C1 segment of cervical spinal cord (tissue), 14 donors: ENCODE measurements at places on chromosomes 7 and 10.
A peak's percentile ranks its signal among the peaks of the same experiment; 100 is the strongest.

GRCh38 chr10:9262770-9263169 is 1208.3 kb downstream of the GATA3 start:
- DNase-seq: no peak

DNA sequence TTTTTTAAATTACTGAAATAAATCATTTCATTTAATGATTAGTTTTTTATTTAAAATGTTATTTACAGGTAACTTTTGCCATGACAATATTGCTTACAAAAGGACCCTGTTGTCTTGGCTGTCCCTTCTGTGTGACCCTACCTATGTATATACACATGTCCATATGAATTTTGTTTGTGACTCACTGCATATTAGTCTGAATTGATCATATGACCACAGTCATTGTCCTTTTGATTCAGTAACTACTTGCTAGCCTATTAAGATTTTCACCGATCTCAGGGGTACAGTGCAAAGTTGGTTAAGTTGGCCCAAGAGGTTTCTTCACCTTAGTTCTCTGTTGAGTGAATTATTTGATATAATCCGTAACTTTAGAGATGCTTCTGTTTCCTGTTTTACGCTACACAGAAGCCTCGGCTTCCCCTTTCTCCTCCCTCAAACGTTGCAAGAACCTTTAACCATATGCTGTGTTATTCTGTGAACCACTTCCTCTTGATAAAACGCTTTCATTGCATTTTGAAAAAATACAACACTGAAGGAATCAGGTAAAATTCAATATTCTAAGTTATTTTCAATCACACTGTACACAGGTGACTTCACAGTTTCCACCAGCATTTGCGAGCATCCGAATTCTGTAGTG is 43.9 kb downstream of the APBB1IP start:
- no peak for DNase-seq

DNA sequence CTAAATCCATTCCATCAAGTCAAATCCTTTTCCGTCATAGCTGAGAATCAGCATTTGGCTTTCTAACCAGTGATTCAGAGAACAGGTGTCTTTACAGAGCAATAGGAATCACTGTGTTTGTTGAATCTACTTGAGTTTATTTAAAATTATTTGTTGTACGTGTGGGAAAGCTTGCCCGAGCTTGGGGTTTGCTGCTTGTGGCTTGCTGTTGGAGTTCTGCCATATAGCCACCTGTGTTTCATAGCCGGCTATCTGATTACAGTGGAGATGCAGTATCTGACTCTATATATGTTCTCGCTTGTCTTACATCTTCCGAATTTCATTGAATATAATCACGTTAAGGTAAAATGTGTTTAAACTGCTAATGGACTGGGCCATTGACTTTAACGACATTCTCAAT is 274.3 kb upstream of the MKI67 start:
- no peak for DNase-seq

GRCh38 chr10:119222966-119223386 is 15.6 kb downstream of the GRK5 start:
- no peak for DNase-seq

GRCh38 chr7:6158424-6159096 is 113.9 kb downstream of the CYTH3 start:
- peak; percentile 29 for DNase-seq

GRCh38 chr7:111987115-111987826 is 218.9 kb downstream of the DOCK4 start:
- DNase-seq: no peak

- no peak for DNase-seq
These were observed 59.4 kb downstream of the MAD1L1 start for GRCh38 chr7:2173189-2173827.

DNA sequence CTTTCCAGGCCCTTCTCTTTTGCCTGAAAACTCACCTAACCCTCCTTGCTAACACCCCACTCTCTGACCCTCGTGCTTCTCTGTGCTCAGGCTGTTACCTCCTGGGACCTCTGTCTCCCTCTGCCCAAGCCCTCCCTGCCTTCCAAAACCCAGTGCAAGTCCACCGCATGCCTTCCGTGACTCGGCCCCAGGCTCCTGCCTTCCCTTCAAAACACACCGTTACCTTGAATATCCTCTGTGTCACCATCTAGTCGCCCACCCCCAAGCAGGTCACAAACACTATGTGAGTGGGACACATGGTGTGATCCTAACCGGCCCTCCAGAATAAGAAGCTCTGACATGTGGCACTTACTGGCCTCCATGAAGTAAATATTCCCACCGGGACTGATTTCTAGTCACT is 176.7 kb downstream of the GRID1 start:
- DNase-seq: no peak

- no peak for DNase-seq
These were observed 50.7 kb upstream of the RHEB start for GRCh38 chr7:151570366-151570915.

DNA sequence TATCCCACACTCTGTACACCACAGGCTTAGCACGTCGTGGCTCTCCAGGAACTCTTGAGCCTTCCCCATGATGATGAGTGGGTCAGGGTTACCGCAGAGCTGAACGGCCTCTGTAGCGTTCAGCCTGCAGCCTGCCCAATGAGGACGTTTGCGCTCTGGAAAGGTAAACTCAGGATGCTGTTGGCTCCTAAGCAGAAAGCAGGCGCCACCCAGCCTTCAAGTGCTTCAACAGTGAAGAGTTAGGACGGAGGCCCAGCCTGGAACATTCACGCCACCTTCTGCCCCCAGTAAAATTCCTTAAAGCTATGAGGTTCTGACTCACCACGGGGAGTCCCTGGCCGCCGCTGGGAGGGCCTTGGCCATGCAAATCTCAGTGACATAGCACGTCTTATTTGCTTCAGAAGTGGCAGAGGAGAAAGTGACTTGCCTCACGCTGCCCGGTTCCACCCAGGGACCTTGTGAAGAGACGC is 161.5 kb upstream of the SH2B2 start:
- no peak for DNase-seq

- DNase-seq: no peak
These were observed 122.8 kb downstream of the KAT6B start for GRCh38 chr10:74949034-74949832.

- no peak for DNase-seq
These were observed 77.5 kb downstream of the SLC25A13 start for GRCh38 chr7:96244244-96244991.

DNA sequence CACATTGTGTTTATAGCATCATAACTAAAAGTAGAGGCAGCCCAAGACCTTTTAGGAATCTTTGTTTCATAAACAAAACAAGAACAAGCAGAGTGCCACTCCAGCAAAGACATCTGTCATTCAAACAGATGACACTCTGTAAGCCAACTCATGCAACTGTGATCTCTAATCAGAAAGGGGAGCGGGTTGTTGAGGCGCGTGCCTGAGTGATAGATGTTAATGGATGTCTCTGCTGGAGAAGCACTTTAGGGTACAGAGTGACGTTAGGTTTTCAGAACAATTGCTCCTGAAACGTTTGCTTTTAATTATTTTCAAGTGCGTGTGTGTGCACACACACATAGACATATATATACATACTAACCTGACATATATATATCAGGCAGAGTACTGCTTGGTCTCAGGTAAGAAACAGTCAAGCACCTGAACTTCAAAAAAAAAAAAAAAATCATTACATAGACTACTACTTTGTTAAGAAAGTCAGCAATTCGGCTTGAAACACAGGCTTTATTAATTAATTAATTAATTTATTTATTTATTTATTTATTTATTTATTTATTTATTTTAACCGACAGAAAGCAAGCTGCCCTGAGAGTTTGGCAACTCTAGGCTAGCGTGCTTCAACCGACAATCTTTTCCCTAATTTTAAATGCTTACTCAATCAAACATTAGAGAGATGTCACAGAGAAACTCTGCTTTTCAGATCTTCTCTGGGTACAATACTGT is 109.1 kb downstream of the POU6F2 start:
- DNase-seq: no peak

GRCh38 chr7:141739250-141739649 is 1.1 kb downstream of the SSBP1 start:
- DNase-seq: no peak

GRCh38 chr10:35375091-35375765 is 38.9 kb downstream of the CCNY start:
- no peak for DNase-seq

- no peak for DNase-seq
These were observed 92.0 kb upstream of the PRSS58 start for GRCh38 chr7:142349670-142350405.

DNA sequence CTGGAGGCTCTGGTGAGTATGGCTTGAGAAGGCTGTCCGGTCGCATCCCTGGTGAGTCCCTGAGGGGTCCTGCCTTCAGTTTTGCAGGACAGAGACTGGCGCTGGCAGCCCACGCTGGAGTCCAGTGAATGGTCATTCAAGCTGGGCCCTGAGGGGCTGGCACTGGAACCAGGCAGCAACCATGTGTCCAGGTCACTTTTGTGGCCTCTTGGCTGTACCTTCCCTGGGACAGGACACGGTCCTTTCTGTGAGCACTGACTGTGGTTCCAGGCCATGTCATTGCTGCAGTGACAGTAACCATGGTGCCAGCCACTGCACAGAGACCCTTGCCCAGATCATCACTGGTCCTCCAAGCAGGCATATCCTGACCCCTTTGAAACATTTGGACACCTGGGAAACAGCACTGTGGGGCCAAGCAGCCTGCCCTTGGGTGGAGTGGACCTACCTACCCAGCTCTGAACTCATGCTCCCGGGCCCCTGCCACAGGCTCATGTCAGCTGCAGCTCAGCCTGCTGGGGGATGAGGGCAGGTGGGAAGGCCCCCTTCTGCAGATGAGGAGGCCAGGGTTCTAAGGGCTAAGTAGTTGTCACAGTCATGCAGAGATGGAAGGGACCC is 72.1 kb downstream of the ADCY1 start:
- no peak for DNase-seq

DNA sequence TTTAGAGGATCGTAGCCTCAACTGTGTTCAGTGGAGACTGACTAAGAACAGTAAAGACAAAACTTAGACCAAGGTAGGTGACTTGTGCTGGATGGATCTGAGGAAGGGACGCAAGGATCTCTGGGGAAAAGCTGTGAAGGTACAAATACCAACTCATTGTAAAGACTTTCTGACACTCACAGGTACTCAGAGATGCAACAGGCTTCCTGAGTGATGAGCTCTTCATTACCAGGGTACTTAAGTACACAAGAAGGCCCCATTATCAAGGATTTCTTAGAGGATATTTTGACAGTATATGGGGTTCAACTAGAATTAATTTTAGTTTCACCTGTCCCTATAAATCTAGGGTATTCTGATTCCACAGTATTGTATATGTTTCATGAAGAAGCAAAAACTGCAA is 440.7 kb downstream of the PLXDC2 start:
- no peak for DNase-seq

- DNase-seq: no peak
These were observed 19.5 kb upstream of the KCTD7 start for GRCh38 chr7:66609176-66609575.

DNA sequence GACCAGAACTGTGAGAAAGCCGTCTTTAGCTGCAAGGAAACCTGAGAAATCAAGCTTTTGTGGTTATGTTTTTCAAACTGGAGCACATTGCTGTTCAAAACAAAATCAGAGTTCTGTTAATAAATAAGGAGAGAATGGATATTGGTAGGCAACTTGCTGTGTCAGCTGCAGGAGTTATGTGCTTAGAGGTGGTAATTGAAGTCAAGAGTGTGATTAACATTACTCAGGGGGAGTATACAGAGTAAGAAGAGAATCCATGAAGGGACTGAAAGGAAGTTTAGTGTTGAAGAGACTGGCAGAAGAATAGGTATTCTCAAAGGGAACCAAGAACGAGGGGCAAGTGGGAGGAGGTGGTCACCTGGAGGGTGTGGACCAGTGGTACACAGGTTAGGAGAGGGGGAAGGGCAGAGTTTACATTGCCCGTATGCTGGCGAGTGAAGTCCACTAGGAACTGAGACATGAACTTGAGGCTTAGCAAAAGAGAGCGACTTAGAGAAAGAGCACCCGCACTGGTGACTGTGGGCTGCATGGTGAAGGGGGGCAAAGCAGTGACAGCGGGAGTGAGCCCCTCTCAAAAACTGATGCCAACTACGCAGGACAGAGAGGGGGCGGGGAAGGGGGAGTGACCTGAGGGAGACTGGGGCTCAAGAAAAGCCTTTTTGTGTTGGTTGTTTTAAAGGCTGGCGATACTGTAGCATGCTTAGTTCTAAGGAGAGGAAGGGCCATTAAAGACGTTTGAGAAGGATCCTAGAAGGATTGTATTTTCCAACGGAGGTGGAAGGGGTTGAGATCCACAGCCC is 80.0 kb downstream of the SDK1 start:
- no peak for DNase-seq

GRCh38 chr10:586151-586550 is 103.3 kb downstream of the DIP2C start:
- no peak for DNase-seq

DNA sequence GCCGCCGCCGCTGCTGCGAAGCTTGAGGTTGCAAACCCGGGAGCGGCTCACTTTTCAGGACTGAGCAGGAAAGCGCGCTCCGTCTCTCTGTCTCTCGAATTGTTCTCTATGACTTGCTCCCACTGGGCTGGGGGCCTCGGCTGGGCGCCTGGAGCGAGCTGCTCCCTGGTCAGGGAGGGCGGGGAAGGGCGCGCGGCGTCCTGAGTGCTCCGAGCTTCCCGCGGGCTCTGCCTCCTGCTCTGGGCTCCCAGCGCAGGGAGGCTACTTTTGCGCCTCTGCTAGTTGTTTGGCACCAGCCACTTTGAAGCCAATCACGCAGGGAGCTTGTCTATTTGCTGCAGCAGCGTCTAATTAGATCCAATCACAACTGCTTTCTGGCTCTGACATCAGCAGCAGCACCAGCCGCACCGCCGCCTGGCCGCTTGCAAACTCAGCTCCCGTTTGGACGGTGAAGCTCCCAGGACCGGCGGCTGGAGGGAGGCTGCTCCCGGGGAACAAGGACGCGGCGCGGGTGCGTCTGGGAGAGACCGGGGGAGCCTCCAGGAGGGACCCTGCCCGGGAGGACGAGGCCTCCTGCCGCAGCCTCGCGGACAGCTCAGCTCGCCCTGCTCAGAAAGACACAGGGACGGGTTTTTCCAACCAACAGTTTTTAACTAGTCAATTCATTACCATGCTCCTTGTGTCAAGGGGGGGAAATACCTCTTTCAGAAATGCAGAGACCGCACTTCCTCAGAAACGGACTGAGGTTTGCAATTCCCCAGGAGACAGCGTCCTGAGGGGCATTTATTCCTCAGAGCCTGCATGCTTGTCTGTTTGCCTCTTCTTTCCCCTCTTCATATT is at the start of gene ADARB2:
Gene ADARB2, minus strand, starts transcription at position 304 of the 840 bp plus-strand sequence.
- peak; percentile 79 for DNase-seq

DNA sequence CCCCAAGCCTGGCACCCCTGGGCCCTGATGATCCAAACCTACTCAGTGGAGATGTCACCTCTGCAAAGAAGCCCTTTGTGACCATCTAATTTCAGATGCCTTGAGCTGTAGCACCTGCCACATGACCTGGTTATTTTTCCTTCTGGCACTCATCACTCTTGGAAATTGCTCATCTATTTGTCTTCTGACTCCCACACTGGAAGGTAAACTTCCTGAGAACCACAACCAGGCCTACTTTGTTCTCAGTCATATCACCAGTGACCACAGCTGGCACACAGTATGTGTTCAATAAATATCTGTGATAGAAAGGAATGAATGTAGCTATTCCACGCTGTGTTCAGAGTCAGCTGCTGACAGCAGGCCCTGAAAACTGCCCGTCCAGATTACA is 97.1 kb downstream of the SH3PXD2A start:
- DNase-seq: peak; percentile 57
